ENCODE measurements at places on chromosomes 7 and 10.

GRCh38 chr7:48363174-48363573, 191.9 kb downstream of the ABCA13 start:
- H3K4me3 ChIP-seq = no peak overlapping the region
- no peaks in the 10 kb centered on the region for H3K27me3 ChIP-seq
- DNase-seq = no peak
- H3K36me3 ChIP-seq = no peaks in the 10 kb centered on the region

DNA sequence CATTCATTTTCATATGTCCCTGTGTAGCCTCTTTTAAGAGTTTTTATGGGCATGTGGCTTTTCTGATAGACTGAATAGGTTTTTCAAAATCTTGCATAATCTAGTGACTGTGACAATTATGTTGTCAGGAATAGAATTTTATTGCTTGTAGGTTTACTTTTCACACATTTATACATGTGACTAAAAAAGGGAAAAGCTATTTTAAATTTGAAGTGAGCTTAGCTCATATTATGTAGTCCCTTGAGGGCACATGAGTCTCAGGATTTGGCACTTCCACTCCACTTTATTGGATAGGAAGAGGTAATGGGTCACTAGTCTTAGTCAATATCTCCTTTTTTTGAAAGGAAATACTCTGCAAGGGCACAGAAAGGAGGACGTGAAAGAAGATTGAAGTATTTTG, 247.3 kb downstream of the SUGCT start:
- no peaks in the 10 kb centered on the region for H3K4me1 ChIP-seq
- no peak overlapping the region for H3K27ac ChIP-seq
- H3K36me3 ChIP-seq = no peaks in the 10 kb centered on the region
- DNase-seq = peak; percentile 3

- H3K4me1 ChIP-seq = no peaks in the 10 kb centered on the region
- no peaks in the 10 kb centered on the region for H3K36me3 ChIP-seq
- DNase-seq = peak; percentile 17
- H3K27me3 ChIP-seq = peaks cover 16% of the 10 kb centered on the region
- no peak overlapping the region for H3K4me3 ChIP-seq
These were observed 3.9 kb downstream of the LRIT1 start for GRCh38 chr10:84237199-84238051.

DNA sequence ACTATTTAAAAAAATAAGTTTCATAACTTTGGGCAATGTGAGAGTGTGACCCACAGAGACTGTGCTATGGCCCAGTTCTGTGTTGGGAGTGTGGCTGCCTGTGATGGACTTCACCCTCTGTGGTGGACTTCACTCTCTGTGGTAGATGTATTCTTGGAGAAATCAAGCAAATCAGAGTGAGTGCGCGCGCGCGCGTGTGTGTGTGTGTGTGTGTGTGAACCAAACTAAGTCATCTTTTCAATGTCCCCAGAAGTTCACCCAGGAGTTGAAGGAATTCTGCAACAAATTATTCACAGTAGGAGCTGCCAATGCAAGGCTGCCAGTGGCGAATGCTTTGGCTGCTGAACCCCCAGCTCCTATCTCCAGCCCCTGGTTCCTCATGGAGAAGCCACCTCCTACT, 184.5 kb downstream of the ADAM12 start:
- DNase-seq = no peak
- H3K4me3 ChIP-seq = no peak overlapping the region
- no peaks in the 10 kb centered on the region for H3K27me3 ChIP-seq
- no peak overlapping the region for H3K27ac ChIP-seq

- no peak overlapping the region for H3K27ac ChIP-seq
- no peaks in the 10 kb centered on the region for H3K27me3 ChIP-seq
- DNase-seq = no peak
- H3K4me3 ChIP-seq = no peak overlapping the region
These were observed 53.9 kb upstream of the SH2B2 start for GRCh38 chr7:102232611-102233286.

DNA sequence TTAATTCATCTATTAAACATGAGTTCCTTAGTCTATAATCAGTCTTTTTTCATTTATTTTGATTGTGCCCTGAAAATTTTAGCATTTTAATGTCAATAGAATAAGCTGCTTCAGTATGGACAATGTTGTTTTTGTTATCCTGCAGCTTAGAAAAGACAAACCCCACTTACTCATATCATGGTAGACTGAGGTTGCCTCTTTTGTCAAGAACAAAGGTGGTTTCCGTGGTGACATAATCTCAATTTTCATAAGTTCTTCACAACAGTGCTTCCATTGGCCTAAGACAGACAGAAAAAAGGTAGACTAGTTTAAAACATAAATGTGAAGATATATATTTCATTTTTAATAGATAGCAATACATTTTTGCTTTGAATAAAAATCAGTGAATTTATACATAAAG, 69.1 kb downstream of the RTKN2 start:
- H3K36me3 ChIP-seq = no peaks in the 10 kb centered on the region
- peaks cover 18% of the 10 kb centered on the region for H3K4me1 ChIP-seq

DNA sequence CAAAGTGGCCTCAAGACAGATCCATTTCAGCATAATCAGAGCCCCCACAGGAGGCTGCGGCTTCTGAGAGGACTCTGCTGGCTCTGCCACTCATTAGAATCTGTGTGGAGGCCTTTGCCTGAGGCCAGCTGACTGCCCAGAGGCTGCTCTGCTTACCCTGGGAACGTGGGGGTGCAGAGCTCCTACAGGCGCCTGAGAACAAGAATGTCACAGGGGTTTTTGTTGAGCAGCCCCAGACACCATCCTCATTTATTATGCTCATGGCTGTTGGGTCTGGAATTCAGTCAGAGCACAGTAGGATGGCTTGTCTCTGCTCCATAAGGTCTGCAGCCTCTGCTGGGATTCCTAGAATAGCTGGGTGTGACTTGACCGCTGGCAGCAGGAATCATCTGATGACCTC, 101.8 kb upstream of the GDF10 start:
- DNase-seq = no peak
- peaks cover 12% of the 10 kb centered on the region for H3K27me3 ChIP-seq
- H3K36me3 ChIP-seq = no peaks in the 10 kb centered on the region
- no peak overlapping the region for H3K27ac ChIP-seq
- H3K4me1 ChIP-seq = no peaks in the 10 kb centered on the region
- H3K4me3 ChIP-seq = no peak overlapping the region

GRCh38 chr7:1943933-1944618, 274.0 kb downstream of the ELFN1 start:
- no peak overlapping the region for H3K27ac ChIP-seq
- no peak for DNase-seq
- H3K4me3 ChIP-seq = no peak overlapping the region
- H3K36me3 ChIP-seq = no peaks in the 10 kb centered on the region
- no peaks in the 10 kb centered on the region for H3K27me3 ChIP-seq
- no peaks in the 10 kb centered on the region for H3K4me1 ChIP-seq

GRCh38 chr7:18550574-18550973, 55.0 kb downstream of the HDAC9 start:
- peaks cover 10% of the 10 kb centered on the region for H3K4me1 ChIP-seq
- H3K36me3 ChIP-seq = no peaks in the 10 kb centered on the region
- DNase-seq = no peak
- no peak overlapping the region for H3K4me3 ChIP-seq
- no peaks in the 10 kb centered on the region for H3K27me3 ChIP-seq

DNA sequence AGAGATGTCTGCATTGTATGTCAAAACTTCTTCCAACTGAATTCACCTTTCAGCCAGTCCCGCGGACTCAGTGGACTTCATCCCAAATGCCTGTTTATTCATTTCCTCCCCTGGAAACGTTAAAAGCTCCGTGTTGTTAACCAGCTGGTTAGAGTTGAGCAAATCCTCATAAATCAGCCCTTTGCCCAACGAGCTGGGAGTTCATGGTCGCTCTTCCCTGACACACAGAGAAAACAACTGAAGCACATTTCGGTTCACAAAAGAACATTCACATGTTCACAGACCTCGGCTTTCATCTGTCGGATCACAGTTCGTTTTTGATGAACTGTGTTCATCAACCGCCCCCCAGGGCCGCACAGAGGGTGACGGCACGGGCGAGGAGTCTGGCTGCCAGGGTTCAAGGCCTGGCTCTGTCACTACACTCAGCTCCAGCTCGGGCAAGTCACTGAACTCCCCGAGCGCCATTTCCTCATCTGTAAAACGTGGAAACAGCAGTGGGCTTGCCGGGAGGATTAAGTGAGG, 62.6 kb downstream of the GLI3 start:
- no peaks in the 10 kb centered on the region for H3K36me3 ChIP-seq
- no peak overlapping the region for H3K27ac ChIP-seq
- peaks cover 12% of the 10 kb centered on the region for H3K4me1 ChIP-seq
- DNase-seq = peak; percentile 53
- 0 out of 2 replicates have a peak overlapping the region, but pooled peaks have one; percentile 27 for H3K4me3 ChIP-seq

GRCh38 chr7:29884399-29885272, 78.3 kb downstream of the WIPF3 start:
- H3K4me1 ChIP-seq = no peaks in the 10 kb centered on the region
- no peak overlapping the region for H3K27ac ChIP-seq
- no peaks in the 10 kb centered on the region for H3K36me3 ChIP-seq
- DNase-seq = no peak

Measured in GM23248 (cell line).